ENCODE measurements at places on chromosomes 16 and 17. TPM values are rescaled to one million over a fixed set of nuclear protein-coding genes. Genes with fewer than 3 reads are reported as not detected.

DNA sequence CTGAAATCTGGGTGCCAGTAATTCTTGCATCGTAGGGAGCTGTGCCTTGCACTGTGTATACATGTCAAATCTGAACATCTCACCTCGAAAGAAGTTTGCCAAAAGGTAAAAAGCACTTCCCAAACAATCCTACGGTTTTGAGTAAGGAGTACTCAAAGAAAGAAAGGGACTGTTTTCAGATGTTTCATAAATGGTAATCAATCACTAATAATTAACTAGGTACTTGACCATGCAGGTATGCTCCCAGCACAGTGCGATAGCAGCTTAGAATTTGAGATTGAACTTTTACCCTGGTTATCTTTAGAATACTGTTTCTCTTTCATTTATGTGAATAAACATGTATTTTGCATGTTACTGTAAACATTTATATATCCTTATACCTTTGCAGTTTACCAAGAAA, 39.0 kb downstream of the PRKCA start:
- H3K4me3 ChIP-seq, result peak overlapping the region; percentile 9
- DNase-seq, result no peak
- H3K36me3 ChIP-seq, result no peaks in the 10 kb centered on the region
- peak overlapping the region; percentile 47 for H3K27ac ChIP-seq
- no peaks in the 10 kb centered on the region for H3K27me3 ChIP-seq

DNA sequence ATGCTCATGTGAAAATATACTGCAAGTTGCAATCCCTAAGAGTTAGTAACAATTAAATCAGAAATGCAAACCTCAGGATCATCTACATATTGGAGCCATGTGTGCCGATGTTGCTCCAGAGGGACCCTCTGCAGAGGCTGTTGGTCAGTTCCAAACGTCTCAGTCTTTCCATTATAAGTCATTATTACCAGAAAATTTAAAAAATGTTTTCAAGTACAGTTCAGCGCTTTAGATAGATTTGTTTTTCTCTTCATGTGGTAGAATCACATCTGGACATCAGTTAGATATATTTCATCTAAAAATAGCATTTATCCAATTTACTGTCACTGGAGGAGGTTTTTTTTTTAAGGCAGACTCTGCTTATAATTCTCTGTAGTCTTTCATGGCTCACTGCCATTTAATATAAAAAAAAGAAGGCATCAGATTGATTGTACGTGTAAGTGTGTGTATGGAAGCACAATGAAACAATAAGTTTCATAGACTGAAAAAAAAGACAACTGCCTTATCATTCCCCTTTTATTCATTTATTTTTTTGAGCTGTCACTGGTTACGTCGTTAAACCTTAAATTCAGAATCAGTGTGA, 46.1 kb upstream of the MARCHF10 start:
- H3K4me3 ChIP-seq, result no peak overlapping the region
- DNase-seq, result peak; percentile 9
- H3K27ac ChIP-seq, result no peak overlapping the region
- H3K4me1 ChIP-seq, result no peaks in the 10 kb centered on the region

GRCh38 chr17:48347177-48347576, 82.8 kb downstream of the SKAP1 start:
- H3K36me3 ChIP-seq, result no peaks in the 10 kb centered on the region
- H3K27me3 ChIP-seq, result peaks cover 9% of the 10 kb centered on the region
- H3K4me1 ChIP-seq, result no peaks in the 10 kb centered on the region
- H3K4me3 ChIP-seq, result no peak overlapping the region
- DNase-seq, result no peak

ULK2 gene
- 5.9 TPM for total RNA-seq

ADGRG3 gene
- 0.93 TPM for total RNA-seq

USP31 gene
- total RNA-seq, result 7.5 TPM

- DNase-seq, result no peak
- H3K27ac ChIP-seq, result no peak overlapping the region
These were observed 23.4 kb upstream of the KRT24 start for GRCh38 chr17:40726919-40727318.

- H3K4me3 ChIP-seq, result peak overlapping the region; percentile 67
- peak overlapping the region; percentile 96 for H3K27ac ChIP-seq
- H3K36me3 ChIP-seq, result no peaks in the 10 kb centered on the region
- no peaks in the 10 kb centered on the region for H3K27me3 ChIP-seq
- peak; percentile 95 for DNase-seq
- peaks cover 29% of the 10 kb centered on the region for H3K4me1 ChIP-seq
These were observed 311 bp upstream of the KDM8 start for GRCh38 chr16:27202923-27203506.

DNA sequence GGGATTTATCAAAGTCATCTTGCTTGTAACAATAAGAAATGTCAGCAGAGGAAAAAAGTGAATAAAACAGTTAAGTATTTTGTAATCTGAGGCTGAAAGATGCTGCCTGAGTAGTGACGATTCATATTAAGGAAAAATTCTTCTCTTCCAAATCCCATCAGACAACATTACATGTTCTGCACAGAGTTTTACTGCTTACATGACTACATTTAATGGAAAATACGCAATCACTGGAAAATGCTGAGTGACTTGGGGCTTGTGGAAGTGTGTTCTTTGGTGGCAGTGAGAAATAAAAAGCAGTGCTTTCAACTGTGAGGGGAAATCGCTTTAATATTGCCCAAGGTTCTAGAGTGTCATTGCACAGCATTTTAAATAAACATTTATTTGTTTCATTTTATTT, 1025.2 kb upstream of the GOT2 start:
- no peaks in the 10 kb centered on the region for H3K36me3 ChIP-seq
- no peaks in the 10 kb centered on the region for H3K27me3 ChIP-seq
- H3K4me3 ChIP-seq, result no peak overlapping the region
- no peaks in the 10 kb centered on the region for H3K4me1 ChIP-seq
- no peak for DNase-seq
